Left forelimb (tissue), 1 donor: ENCODE measurements at places on chromosomes 7 and 10.
A peak's percentile ranks its signal among the peaks of the same experiment; 100 is the strongest.

DNA sequence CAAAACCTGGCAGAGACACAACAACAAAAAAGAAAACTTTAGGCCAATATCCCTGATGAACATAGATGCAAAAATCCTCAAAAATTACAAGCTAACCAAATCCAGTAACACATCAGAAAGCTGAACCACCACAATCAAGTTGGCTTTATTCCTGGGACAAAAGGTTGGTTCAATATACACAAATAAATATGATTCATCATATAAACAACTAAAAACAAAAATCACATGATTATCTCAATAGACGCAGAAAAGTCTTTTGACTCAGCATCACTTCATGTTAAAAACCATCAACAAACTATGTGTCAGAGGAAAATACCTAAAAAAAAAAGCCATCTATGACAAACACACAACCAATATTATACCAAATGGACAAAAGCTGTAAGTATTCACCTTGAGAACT, 283.5 kb downstream of the THSD7A start:
- DNase-seq = no peak

GRCh38 chr10:127889605-127890195, 3.0 kb downstream of the CLRN3 start:
- no peak for DNase-seq

- no peak for DNase-seq
Measured at GRCh38 chr7:21617513-21617912, 74.7 kb downstream of the DNAH11 start.

- no peak for DNase-seq
Measured at GRCh38 chr10:116974456-116975005, 30.5 kb downstream of the SHTN1 start.

GRCh38 chr7:835485-836401, 3.5 kb downstream of the SUN1 start:
- DNase-seq = no peak

DNA sequence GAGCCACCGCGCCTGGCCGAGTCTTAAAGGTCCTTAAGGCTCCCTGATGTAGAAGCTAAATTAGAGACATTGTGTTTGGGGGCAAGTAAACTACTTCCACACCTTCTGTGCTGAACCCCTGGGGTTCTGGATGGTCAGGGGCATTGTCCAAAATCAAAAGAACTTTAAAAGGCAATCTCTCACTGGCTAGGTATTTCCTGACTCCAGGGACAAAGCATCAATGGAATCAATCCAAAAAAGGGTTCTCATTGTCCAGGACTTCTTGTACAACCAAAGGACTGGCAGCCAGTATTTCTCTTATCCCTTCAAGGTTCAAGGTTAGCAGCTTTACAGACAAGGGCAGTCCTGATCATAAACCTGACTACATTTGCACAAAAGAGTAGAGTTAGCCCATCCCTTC, 24.0 kb downstream of the SRPK2 start:
- DNase-seq = no peak

- DNase-seq = no peak
Measured at GRCh38 chr10:102113261-102113955, 6.8 kb downstream of the LDB1 start.

GRCh38 chr10:101489355-101489754, 98.7 kb downstream of the POLL start:
- no peak for DNase-seq

DNA sequence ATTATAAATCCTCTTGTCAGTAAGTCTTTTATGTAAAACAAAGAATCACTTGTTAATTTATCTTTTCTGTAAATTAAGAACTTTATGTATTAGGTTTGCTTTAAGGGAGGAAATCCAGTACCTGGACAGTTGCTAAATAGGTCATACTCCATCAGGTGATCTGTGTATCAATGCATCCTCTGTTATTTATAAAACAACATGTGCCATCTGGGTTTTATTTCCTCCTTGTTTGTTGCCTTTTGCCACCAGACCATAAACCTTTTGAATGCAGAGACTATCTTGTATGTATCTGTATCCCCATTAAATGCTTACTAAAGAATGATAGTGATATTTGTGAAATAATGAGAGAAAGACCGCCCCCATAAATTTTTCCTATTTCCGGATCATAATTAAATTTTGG, 70.0 kb downstream of the SLC35B4 start:
- DNase-seq = no peak

- no peak for DNase-seq
Measured at GRCh38 chr7:37491919-37492694, 43.4 kb upstream of the ELMO1 start.

DNA sequence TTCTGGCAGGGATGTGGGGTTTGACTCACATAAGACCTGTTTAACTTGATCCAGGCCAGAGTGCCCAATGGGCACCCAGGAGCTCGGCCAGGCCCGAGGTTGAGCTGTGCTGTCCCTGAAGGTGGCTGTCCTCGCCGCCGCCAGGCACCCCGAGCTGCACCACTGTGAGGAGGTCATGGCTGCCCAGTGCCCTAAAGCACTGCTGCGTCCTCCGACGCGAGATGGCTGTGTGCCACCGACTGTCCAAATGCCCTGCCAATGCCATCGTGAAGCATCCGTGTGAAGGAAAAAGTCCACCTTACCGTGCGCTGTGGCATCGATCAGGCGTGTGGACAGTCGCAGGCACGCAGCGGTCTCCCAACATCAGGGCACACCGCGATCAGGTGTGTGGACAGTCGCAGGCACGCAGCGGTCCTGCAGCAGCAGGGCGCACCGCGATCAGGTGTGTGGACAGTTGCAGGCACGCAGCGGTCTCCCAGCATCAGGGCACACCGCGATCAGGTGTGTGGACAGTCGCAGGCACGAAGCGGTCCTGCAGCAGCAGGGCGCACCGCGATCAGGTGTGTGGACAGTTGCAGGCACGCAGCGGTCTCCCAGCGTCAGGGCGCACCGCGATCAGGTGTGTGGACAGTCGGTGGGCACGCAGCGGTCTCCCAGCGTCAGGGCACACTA, 120.3 kb downstream of the VIPR2 start:
- peak; percentile 38 for DNase-seq

GRCh38 chr7:81662531-81662930, 107.3 kb downstream of the HGF start:
- no peak for DNase-seq
